Retinal pigment epithelial cell (primary cell): ENCODE measurements at places on chromosomes 12 and 14.

DNA sequence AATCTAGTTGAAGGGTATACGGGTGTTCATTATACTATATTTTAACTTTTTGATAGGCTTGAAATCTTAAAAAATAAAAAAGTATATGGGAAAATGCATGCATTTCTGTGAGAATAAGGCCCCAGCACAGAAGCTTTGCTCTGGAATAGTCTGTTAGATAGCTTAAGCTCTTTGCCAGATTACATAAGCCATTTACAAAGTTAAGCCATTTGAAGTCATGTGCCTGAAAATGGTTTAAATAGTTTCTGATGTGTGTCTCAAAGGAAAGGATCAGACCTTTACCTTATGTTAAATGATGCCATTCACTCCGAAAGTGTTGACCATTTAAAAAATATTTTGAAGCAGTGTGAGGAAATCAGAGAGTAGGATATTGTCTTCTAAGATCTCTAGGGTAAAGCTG is 51.3 kb downstream of the WASHC4 start:
- DNase-seq, result peak; percentile 34

DNA sequence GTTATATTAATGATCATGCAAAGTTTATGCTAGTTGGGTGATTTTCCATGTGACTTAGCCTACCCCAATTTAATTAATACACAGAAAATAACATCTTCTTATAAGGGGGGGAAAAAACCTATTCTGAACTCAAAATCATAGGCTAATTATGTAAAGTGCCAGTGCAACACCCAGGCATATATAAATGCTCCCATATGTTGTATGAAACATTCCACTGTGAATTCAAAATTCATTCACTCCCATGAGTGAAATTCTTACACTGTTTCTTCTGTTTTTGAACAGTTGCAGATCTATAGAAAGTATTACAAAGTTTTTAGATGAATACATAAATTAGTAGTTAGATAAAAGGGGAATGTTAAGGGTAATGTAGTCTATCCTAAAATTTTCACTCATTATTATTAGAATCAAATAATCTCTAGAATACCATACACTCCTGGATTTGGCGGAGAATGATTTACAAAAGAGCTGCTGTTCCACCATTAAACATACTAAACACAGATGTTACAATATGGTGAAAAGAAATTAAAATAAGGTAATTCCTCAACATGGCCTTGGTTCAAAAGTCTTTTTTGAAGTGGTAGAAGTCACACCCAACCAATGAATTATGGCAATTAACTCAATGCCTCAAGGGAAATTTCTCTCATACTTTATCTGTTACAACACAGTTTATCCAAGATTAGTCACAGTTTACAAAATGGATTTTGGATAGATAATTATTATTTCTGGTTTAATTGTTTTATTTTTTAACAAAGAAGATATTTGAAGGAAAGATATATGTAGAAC is 454.1 kb upstream of the FLRT2 start:
- DNase-seq, result no peak

GRCh38 chr12:115922952-115923564 is 354.4 kb downstream of the MED13L start:
- DNase-seq, result no peak

- DNase-seq, result no peak
These were observed 59.9 kb downstream of the ACSS3 start for GRCh38 chr12:81137801-81138200.

GRCh38 chr12:94079566-94080340 is 68.6 kb upstream of the PLXNC1 start:
- DNase-seq, result no peak

DNA sequence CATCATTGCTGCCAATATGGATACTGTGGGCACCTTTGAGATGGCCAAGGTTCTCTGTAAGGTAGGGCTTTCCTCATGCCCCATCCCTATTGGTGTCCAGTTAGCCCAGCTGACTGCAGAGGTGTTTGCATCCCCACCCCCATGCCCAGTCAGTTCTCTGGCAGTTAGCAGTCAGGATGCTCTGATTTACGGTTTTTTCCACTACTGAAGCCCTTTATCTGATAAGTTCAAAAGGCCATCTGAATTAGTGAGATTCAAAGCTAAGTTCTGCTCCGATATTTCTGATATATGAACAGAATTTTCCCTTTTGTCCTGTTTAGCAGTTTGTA is 773 bp downstream of the GMPR2 start:
- DNase-seq, result no peak

DNA sequence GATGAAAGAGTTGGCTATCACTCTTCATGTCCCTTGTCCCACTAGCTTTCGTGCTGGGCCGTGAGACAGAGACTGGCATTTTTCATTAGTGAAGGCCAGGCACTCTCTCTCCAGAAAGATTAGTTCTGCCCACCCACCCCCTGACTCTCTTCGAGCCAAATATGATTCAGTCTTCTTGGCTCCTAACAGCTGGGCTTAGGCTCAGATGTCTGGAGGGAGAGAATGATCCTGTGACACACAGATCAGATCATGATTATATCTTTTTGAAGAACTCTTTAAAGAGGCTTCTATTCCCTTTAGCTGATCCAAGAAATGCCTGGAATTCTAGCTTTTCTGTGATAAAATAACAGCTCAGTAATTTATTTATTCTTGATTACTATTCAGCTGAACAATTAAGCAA is 5.2 kb upstream of the GNG2 start:
- DNase-seq, result peak; percentile 40

DNA sequence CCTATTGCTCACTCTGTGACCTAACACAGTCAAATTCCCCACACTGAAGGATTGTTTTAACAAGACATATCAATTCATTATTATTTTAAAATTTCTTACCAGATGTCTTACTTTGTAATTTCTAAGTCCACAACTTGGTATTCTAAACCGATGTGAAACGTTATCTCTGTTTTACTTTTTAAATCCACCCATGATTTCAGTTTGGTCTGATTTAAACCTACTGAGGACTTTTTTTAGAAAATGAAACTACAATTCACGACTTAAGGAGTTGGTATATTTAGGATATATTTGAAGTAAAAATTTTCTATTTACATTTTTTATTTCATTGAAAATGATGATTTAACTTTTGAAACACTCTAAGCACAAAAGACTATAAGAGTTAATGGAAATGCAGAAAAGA is 35.1 kb upstream of the GRIP1 start:
- no peak for DNase-seq

DNA sequence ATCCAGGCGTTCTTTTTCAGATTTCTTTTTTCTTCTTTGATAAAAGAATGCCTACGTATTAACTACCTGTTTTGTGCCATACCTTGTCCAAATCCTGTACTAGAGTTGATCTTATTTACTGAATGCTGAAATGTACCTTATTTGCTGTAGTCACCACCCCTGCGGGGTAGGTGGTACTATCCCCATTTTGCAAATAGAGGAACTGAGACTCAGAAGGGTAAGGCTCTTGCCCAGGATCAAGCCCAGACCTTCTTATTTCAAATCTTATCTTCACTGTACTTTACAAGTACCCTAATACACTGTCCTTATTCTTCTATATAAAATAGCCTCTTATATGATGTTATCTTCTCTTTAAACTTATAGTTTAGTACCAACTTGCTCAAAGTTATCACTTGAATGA is 206.5 kb downstream of the SLC41A2 start:
- no peak for DNase-seq

GRCh38 chr12:127381043-127381668 is 885.8 kb upstream of the TMEM132C start:
- DNase-seq, result no peak

DNA sequence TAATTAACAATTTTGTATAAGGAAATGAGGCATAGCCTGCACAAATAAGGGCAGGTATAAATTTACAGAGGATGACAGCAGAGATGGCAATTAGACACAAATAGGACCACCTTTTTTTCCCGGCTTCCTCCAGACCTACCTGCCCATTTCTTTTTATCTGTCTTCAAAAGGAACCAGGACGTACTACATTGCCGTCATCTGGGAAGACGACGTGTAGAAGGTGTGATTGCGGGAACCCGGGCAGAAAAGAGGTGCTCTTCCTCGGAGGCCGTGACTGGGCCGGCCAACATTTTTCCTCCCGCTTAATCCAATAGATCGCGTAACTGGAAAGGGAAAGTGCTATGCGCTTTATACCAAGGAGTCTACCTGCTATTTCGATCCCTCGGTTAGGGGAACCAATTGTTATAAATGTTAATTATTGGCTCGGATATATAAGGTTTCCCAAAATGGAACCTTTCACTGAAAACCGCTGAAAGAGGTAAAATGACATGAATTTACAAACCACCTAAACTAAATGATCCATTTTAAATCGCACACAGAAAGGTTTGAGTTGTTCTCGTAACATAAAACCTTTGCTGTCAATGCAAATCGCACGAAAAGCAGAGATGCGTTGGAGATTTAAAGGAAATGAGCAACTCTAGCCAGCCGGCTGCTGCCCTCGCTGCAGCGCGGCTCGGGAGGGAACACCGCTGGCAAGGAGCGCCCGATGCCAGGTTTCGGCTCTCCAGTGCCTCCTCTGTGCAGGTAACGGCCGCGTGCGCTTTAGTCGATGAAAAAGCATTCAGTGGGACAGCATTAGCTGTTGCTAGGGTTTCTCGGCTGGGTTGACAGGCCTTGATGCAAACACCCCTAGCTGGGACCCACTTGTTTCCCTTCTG is 2.8 kb upstream of the SIX1 start:
- no peak for DNase-seq

DNA sequence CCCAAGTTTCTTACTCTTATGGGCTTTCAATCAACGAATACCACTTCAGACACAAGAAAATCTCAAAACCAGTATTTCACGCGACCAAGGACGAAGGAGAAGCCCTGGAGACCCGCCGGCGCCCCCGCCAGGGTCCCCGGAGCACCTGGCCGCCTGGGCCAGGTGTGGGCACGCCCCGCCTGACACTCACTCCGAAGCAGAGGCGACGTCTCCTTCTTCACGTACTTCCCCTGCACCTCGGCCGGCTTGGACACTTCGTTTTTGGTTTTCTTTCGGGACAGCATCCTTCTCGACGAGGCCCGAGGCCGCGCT is 466 bp downstream of the SAV1 start:
- no peak for DNase-seq

DNA sequence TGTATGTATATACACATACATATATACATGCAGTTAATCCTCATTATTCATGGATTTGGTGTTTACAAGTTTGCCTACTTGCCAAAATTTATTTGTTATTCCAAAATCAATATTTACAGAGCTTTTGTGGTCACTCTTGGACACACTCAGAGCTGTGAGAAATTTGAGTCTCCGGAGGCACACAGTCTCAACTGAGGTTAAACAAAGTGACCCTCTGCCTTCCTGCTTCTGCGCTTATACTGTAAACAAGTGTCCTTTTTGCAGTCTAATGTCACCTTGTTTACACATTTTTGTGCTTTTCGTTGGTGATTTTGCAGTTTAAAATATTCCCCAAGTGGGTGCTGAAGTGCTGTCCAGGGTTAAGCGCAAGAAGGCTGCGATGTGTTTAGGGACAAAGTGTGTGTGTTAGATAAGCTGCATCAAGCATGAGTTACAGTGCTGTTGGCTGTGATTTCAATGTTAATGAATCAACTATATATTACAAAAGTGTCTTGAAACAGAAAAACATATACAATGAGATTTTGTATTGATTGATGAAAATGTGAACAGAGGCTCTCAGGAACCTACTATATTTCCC is 13.1 kb upstream of the LTA4H start:
- no peak for DNase-seq

DNA sequence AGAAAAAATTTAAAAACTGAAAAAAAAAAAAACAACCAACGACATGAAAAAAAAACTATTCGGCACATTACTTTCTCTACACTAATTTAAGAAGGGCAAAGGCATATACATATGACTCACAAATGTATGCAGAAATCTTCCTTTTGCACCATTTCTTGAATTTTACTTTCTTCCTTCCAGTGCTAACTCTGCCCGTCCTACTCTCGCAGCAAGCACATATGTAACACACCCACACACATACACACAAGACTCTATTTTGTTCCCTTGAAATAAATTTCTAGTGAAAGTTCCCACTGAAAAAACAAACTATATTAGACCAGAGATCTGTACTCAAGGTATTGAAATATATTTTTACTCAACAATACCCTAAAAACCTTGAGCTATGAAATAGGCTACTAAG is 14.6 kb downstream of the BTG1 start:
- DNase-seq, result no peak

- peak; percentile 12 for DNase-seq
These were observed 27.3 kb upstream of the CHPT1 start for GRCh38 chr12:101670007-101670671.

DNA sequence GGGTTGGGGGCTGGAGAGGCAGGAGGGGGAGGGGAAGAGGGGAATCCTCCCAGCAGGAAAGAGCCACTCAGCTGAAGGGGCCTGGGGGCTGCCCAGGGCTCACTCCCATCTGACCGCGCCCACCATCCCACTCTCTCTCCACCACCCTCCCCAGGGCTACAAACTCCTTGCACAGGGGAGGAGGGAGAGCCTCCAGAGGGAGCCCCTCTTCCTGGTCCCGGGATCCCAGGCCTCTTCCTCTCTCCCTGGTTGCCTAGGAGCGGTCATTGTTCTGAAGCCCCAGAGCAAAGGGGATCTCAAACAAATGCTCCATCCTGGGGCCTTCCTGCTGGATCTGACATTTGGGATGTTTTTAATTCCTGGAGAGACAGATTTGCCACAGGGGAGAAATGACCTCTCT is 39.8 kb upstream of the DLK1 start:
- DNase-seq, result no peak

GRCh38 chr14:83838226-83838625 is 1691.7 kb upstream of the FLRT2 start:
- DNase-seq, result no peak
